A673 (cell line): ENCODE measurements at places on chromosomes 3 and 15. TPM values are rescaled to one million over a fixed set of nuclear protein-coding genes. Genes with fewer than 3 reads are reported as not detected.

Gene MUSTN1
- total RNA-seq = 1.5 TPM in 1 of 2 replicates, not detected in the other

Gene CPN2
- total RNA-seq = not detected in 2 replicates

Gene CACNA1D
- 0.85 TPM in 1 of 2 replicates, not detected in the other for total RNA-seq

Gene SLC15A2
- 18.2 and 33.3 TPM in 2 replicates for total RNA-seq

Gene KCNMB3
- total RNA-seq = 3.5 and 4.3 TPM in 2 replicates

GRCh38 chr15:55758580-55758986 is 15.6 kb upstream of the PRTG start:
- DNase-seq = peak; percentile 32

- DNase-seq = no peak
These were observed 131.5 kb downstream of the MEX3B start for GRCh38 chr15:81914333-81914732.
